ENCODE measurements at places on chromosomes 4 and X. TPM values are rescaled to one million over a fixed set of nuclear protein-coding genes. Genes with fewer than 3 reads are reported as not detected.

The NAP1L3 gene
- 8.4 TPM for total RNA-seq

The NWD2 gene
- 1.5 TPM for total RNA-seq

The CTBP1 gene
- total RNA-seq = 147 TPM

The ARAF gene
- total RNA-seq = 56.2 TPM

The ANOS1 gene
- total RNA-seq = 14.3 TPM

The GAGE2A gene
- not detected for total RNA-seq

The CT45A5 gene
- not detected for total RNA-seq

GRCh38 chr4:143384381-143384994 lies 47.8 kb downstream of the GAB1 start:
- DNase-seq = no peak

DNA sequence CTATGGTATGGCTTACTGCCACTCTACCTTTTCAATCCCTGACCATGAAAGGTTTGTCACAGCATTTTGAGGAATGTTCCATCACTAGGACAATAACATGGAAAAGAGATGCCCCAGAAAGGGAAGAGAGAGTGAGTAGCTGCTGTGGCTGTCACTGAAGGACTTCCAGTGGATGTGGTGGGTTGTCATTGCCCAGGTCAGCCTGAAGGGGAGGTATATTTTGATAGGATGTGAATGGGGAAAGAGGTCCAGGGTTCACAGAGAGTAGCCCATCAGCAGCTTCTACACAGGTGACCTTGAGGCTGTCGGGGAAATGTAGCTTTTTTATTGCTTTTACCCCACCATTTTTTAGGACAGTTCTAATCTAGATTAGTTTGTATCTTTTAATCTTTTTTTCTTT lies 30.8 kb downstream of the MTM1 start:
- DNase-seq = no peak

- no peak for DNase-seq
Observed at GRCh38 chr4:88865046-88865445, 167.4 kb upstream of the NAP1L5 start.

- no peak for DNase-seq
Observed at GRCh38 chr4:2842687-2843262, 869 bp upstream of the ADD1 start.

DNA sequence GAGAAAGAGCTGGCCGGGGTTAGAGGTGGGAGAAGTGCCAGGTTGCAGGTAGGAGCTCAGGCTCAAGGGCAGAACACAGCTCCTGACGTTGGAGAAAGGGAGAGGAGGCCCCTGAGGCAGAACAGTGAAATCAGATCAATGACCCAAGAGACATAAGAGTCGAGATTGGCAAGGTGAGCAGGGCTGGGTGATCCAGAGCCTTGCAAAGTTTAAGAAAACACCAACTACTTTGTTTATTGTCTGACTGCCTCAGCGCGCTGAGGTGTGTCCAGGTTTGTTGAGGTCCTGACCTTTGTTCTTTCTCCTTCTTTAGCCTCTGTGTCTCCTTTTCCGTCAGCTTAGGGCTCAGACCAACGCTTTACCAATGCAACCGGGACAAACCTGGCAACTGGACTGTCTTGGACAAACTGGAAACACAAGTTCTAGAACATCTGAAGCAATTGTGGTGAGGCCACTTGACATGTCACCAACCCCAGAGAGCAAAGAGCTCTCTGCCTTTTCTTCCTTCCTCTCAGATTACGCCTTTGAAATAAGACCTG lies 28.3 kb downstream of the CHRNA9 start:
- no peak for DNase-seq

DNA sequence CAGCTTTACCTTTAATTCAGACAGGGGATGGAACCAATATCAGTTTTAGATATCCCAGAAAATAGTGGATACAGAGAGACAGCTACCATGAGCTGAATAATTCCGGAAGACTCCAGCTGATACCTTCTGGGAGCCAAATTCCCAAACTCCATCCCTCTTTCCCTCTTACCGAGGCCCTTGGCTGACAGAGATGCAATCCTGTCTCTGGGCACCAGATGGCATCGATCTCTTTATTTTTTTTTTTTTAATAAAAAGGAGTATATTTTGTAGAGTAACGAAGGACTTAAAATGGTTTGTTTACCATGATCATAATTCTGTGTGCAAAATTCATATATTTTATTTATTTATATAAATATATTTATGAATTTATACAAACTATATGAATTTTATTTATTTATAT lies 31.0 kb downstream of the RAB40A start:
- no peak for DNase-seq

DNA sequence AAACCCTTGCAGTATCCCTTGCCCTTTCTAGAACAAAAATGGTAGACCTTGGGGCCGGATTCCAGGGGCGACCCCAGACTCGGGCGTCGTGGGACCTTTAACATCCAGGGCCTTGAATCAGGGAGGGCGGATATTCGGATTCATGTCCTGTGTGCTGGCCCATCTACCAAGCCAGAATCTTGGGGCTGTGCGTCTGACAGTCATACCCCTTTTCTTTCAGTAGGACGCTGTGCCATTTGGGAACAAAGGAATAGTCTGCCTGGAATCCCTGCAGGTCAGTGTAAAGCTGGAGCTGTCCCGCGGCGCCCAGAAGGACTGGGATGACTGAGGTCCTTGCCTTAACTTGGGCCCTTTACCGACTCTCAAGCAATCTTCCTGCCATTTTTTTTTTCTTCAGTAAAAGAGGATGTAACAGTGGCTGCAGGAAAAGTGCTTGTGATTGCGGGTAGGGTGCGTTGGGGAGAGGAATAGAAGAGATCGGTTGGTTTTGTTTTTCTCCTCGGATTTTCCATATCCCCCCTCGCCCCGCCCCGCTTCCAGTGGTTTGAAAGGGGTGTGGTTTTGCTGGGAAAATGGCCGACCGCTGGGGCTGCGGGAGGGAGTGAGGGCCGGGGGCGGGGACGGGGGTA lies 518 bp downstream of the ARMCX1 start:
- DNase-seq = no peak

- DNase-seq = no peak
Observed at GRCh38 chrX:12567857-12568256, 223.4 kb upstream of the PRPS2 start.

DNA sequence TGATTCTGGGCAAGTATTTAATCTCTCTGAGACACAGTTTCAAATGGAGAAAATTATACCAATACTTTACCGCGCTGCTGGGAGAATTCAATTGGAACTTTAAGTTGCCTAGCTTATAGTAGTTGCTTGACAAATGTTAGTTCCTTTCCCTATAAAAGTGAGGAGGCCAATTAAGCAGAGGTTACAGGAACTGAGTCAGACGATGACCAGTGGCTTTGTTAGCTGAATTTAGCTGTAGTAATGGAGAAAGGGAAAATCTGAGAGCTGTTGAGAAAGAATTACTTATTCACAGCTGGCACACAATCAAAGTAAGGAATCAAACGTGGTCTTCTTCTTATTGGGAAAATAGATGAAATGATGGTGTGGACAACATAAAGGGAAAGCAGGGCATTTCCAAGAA lies 29.6 kb downstream of the SMARCA1 start:
- DNase-seq = no peak

GRCh38 chr4:169307576-169307975 lies 36.8 kb upstream of the SH3RF1 start:
- no peak for DNase-seq

DNA sequence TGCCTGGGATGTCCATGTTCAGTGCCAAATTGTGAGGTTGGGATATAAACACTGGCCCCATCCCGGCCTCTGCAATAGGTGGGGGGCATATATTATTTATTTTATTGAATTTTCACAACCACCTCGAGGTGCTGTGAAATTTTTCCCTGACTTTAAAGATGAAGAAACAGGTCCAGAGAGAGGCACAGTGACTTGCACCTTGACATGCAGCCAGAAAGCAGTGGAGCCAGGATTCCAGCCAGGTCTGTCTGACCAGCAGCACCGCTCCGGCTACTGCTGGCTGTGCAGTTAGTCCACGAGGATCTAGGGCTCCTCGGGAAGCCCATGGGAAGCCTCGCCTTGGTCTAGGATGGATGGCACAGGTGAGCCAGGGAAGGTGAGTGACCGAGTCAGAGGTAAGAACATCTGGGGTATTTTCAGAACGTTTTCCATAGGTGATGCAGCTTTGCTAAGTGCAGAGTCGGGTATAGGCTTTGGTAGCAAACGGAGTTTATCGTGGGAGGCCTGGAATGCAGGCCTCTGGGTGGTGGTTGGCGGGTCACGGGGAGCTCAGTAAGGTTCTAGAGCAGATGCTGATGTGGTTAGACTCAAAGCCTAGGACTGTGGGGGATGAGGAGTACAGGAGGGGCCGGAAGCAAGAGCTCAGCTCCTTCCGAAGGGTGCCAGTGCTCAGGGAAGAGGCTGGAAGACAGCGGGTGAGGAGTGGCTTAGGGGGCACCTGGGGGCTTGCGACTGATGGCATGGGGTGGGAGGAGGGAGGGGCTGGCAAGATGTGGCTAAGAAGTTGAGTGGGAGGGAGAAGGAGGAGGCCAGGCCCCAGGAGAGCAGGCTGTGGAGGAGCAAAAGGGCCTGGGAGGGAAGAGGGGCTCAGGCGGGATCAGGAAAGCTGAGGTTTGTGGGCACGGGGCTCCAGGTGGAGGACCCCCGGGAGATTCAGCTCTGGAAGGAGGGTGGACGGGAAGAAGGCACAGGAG lies 107.7 kb upstream of the LRPAP1 start:
- DNase-seq = no peak

DNA sequence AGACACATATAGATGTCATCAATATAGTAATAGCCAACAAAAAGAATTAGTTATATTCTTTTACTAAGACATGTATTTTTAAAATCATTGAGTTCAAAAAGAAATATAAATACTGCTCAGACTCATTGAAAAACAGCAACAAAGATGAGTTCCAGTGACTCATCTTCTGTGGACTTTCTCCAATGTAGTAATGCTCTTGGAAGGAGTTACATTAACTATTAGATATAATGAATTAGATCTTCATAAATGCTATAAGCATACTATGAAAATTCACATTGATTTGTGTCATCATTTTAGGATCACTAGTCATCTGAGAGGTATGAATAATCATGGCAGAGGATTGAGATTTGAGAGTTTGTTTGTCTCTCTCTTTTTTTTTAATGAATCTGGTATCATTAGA lies 547.8 kb upstream of the PCDH7 start:
- no peak for DNase-seq

DNA sequence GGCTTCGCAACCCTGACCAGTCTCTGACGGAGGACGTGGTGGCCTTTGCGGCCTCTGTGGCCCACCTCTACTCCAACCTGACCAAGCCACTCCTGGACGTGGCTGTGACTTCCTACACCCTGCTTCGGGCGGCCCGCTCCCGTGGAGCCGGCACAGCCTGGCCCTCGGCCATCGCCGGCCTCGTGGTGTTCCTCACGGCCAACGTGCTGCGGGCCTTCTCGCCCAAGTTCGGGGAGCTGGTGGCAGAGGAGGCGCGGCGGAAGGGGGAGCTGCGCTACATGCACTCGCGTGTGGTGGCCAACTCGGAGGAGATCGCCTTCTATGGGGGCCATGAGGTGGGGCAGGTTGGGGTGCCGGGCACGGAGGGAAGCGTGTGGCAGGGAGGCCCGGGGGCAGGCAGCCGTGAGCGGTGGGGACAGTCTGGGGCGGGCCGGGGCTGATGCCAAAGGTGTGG lies 1.2 kb downstream of the ABCD1 start:
- no peak for DNase-seq

DNA sequence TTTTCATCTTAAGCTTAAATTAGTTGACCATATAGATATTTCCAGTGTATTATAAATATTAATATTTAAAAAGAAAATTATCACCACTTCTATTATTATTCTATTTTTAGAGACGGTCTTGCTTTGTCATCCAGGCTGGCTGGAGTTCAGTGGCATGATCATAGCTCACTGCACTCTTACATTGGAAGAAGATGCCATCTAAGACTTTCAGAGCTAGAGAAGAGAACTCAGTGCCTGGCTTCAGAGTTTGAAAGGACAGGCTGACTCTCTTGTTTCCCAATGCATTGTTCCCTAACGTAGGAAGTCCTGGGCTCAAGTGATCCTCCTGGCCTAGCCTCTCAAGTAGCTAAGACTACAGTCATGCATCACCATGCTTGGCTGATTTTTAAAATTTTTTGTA lies 75.9 kb downstream of the FIP1L1 start:
- no peak for DNase-seq

DNA sequence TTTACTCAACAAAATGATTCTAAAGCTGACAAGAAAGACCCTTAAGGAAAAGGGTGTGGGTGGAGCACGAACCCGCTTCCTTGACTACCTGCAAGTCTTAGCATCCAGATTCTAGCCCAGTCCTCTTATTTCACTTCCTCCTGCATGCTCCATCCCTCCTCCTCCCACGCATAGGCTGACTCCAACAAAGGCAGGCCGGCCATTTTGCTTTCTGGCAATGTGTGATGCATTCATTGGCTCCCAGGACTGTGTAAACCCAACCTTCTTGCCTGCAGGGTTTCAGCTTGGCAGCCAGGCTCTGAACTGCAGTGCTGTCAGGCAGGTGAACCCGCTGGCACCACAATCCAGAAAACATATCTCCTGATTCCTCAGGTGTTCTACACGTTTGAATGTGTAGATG lies 39.3 kb downstream of the RTL9 start:
- no peak for DNase-seq

All from type B pancreatic cell (in vitro differentiated cells).